ENCODE measurements at places on chromosomes 2 and 18.
A peak's percentile ranks its signal among the peaks of the same experiment; 100 is the strongest.

- no peaks in the 10 kb centered on the region for H3K27me3 ChIP-seq
- H3K4me3 ChIP-seq, result no peak overlapping the region
- no peaks in the 10 kb centered on the region for H3K36me3 ChIP-seq
- no peak for DNase-seq
Measured at GRCh38 chr2:69241664-69242514, 145.1 kb downstream of the GFPT1 start.

- H3K4me1 ChIP-seq, result peaks cover 75% of the 10 kb centered on the region
- H3K4me3 ChIP-seq, result no peak within 1 kb of the TSS
- no peak for DNase-seq
Measured at GRCh38 chr2:134253804-134254203, at the start of gene MGAT5. TSS of gene MGAT5 (plus strand) at chr2:134254072. CDS start at chr2:134254404, 332 bp downstream.

- no peak overlapping the region for H3K4me3 ChIP-seq
- H3K27me3 ChIP-seq, result no peaks in the 10 kb centered on the region
- peaks cover 20% of the 10 kb centered on the region for H3K4me1 ChIP-seq
- no peaks in the 10 kb centered on the region for H3K36me3 ChIP-seq
- no peak overlapping the region for H3K27ac ChIP-seq
- DNase-seq, result no peak
Measured at GRCh38 chr2:130378898-130379214, 23.0 kb downstream of the PTPN18 start.

DNA sequence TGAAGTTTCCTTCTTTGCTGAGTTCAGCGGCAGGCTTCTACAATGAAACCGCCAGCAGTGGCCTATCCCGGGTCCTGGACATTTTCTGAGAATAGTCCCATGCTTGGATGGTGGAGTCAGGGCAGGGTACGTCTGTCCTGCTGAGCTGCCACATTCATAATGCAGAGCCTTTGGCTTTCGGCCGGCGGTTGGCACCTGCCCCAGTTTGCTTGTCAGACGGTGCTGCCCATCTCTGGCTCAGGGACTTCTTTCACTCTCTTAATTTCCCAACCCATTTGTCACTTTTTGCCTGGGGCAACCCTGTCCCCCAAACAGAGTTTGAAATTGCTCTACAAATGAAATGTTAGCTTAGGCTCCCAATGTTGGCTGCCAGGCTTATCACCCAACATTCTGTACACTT is 57.2 kb downstream of the SOX11 start:
- DNase-seq, result no peak
- no peaks in the 10 kb centered on the region for H3K36me3 ChIP-seq
- no peak overlapping the region for H3K27ac ChIP-seq
- no peak overlapping the region for H3K4me3 ChIP-seq
- H3K27me3 ChIP-seq, result no peaks in the 10 kb centered on the region

GRCh38 chr2:189348369-189348768 is 92.9 kb upstream of the WDR75 start:
- no peaks in the 10 kb centered on the region for H3K27me3 ChIP-seq
- H3K27ac ChIP-seq, result peak overlapping the region; percentile 63
- no peak for DNase-seq
